Renal cortical epithelial cell (primary cell): ENCODE measurements at places on chromosomes 7 and 10. TPM values are rescaled to one million over a fixed set of nuclear protein-coding genes. Genes with fewer than 3 reads are reported as not detected.

The OPN4 gene
- not detected in 2 replicates for total RNA-seq

The IRF5 gene
- total RNA-seq = 5.4 and 7.7 TPM in 2 replicates

The FAM221A gene
- 4.8 and 14.8 TPM in 2 replicates for total RNA-seq

The CCDC146 gene
- 10.8 and 13.2 TPM in 2 replicates for total RNA-seq

The IFIT1B gene
- total RNA-seq = not detected in 2 replicates
